ENCODE measurements at places on chromosomes 2 and 18. TPM values are rescaled to one million over a fixed set of nuclear protein-coding genes. Genes with fewer than 3 reads are reported as not detected.

- DNase-seq: no peak
Observed at GRCh38 chr2:55846426-55846825, 77.2 kb downstream of the EFEMP1 start.

- DNase-seq: no peak
Observed at GRCh38 chr2:172234716-172235691, 132.3 kb upstream of the DLX2 start.

ICA1L gene
- total RNA-seq: 0.20 TPM

- DNase-seq: no peak
Observed at GRCh38 chr2:6264198-6264597, 572.0 kb downstream of the SOX11 start.

DNA sequence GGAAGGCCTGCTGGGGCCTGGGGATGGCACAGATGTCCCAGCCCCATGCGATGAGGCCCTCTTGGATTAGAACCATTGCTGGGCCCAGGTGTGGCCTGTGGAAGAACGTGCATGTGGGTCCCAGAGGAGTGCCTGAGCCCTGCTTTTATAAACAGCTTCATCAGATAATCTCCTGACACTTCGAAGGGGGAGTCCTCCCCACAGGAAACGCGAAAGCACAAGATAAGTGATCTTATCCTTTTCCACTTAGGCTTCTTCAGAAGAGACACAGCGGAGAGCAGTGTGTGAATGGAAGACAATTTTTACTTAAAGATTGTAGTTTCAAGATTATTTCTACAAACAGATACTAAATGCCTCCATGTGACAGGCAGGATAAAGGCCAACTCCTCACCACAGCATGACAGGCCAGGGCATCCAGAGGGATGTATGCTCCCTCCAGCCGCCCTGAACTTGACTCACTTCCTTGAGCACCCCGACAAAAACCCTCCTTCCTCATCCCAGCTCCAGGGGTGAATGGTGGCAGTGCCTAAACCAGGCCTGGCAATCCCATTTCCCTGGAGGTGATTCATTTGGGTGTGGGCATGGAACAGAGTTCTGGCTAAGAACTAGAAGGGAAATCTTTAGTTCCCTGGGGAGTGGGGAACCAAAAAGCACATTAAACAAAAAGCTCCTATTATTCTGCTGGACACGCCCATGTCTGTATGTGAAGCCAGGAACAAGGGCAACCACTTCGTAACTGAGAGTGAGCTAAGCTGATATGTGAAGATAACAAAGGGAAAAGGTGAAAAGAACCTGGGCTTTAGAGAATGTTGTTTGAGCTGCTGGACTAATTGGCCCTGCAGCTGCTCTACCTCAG lies 56.2 kb upstream of the TMEM163 start:
- peak; percentile 70 for DNase-seq

SKOR2 gene
- not detected for total RNA-seq

DNA sequence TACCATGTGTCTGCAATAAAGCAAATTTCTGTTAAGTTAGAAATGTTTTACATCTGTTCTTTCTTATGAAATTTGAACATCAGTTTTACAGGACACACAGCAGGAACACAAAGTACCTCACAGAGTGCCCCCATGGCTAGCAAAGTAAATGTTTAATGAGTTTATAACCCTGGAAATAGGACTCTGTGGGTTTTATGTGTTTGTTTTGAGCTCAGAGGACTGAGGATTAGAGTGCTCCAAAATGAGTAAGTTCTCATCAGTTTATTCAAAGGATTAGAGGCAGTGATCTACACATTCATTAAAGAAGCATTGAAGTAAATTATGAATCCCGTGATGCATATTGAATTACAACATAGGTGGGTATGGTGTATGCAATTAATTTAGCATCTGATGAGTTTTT lies 281.8 kb downstream of the GULP1 start:
- DNase-seq: no peak

GKN2 gene
- not detected for total RNA-seq

GRCh38 chr2:177403838-177404237 lies 11.3 kb downstream of the AGPS start:
- no peak for DNase-seq

DNA sequence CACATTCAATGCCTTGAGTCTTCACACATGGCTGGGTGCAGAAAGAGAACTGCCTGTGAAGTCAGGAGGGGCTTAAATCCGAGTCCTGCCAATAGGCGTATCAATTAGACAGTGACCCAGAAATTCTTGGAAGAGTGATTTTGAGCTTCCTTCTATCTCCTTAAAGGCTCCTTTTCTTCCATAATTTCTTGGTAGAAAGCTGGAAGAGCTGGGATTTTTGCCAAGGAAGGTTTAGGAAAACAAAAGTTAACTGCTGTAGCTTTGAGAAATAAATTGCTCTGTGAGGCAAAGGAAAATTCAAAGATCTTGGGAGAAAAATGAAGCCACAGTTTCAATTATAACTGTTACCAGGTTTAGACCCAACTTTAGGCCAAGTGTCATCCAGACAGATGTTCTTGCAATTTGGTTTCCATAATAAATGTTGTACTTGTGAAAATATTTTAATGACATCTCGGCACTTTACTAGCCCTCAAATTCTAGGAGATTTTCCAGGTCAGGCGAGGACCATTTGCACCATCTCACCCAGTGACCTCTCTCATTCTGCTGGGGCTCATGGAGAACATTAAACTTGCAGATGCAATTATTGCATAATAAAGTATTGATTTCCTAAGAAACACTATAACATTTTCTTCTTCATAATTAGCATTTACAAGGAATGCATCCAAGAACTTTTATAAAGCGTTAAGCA lies 329.7 kb upstream of the MEIS1 start:
- DNase-seq: no peak

DNA sequence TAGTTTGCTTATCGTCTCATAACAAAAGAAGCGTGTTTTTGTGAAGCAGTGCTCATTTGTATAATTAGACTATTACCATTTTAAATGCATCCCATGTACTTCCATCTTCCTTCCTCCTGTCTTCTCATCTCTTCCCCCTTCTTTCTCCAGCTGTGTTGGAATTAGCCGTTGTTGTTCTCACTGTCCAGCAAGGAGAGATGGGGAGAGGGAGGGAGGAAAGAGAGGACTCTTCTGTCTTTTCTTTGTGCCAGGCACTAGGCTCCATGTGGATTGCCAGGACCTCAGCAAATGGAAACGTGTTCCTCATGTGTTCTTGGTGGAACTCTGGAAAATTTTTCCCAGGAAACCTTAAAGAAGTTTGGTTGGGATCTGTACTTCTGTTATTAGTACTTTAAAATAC lies 131.7 kb downstream of the PHLPP1 start:
- no peak for DNase-seq

COLEC11 gene
- total RNA-seq: 2.4 TPM

- no peak for DNase-seq
Observed at GRCh38 chr2:9250091-9250490, 43.5 kb downstream of the ASAP2 start.

GRCh38 chr18:30440351-30440750 lies 602.2 kb downstream of the DSC3 start:
- DNase-seq: no peak

DNA sequence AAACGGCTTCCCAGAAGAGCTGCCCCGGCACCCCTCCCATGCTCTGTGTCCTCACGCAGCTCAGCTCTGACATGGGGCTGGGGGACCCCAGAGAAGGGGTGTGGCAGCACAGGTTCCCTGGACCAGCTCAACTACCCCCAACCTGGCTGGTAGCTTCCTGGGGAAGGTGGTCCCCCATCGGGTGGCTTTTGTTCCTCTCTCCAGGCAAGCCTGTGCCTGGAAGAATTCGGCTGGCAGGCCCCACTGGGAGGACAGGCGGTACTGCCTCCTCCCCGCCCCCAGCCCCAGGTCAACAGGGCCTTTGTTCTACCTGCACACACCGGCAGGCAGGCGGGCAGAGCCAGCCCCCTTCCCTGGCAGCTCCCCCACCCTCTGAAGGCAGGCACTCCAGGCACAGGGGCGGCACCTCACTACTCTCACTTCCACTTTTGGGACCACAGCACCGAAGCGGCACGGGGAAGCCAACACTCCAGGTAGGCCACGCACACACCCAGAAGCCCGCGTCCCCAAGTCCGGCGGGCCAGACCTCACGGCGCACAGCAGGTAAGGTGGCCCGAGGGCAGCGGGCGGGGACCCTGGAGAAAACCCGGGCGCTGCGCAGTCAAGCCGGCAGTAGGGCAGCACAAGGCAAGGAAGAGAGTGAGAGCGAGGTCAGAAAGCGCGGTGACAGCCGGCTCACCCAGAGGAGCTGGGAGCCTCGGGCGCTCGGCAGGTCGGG lies 1.3 kb downstream of the HS6ST1 start:
- no peak for DNase-seq

PRR30 gene
- not detected for total RNA-seq

DNA sequence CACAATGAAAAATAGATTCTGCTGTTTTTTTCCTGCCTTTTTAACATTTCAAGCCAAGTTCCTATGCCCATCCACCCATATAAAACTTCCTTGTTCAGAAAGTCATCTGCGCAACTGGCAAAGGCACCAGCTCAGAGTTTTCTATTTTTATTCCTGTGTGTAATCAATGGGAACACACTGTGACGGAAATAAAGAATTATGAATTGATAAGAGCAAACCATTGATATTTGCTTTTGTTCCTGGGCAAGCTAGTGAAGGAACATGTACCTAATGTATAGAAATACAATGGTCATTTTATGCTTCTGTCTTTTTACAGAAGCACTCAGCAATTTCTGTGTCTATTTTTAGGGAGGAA lies 30.8 kb upstream of the AAK1 start:
- DNase-seq: no peak

DNA sequence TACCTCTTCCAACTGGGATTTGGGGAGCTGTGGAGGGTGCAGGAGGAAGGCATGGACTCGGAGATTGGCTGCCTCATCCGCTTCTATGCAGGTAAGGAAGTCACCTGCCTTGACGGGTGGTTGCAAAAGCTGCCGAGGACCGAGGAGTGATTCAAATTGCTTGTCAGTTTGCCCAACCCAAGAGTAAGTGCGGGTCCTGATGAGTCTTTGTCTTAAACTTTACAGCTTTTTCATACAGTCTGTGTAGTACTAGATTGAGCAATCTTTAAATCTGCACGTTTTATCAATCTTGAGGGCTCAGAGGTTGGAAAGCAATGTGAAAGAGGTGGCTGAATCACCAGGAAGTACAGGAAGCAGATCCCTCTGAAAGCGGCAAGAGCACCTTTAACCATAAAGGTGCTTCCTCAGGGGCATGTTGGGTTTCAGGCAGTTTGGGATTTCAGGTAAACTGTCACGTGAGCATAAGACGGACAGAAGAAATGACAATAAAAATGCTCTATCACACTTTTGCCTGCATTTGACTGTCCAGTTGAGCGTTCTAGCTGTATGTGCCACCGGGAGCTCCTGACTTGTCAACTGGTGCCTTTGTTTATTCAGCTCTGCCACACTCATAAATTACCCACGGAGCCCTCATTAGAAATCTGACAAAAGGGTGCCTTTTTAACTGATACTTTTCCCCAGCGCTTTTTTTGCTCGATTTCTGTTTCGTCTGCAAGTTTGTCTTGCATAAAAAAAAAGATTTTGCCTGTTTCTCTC lies 2.0 kb downstream of the PHLPP1 start:
- peak; percentile 37 for DNase-seq

DNA sequence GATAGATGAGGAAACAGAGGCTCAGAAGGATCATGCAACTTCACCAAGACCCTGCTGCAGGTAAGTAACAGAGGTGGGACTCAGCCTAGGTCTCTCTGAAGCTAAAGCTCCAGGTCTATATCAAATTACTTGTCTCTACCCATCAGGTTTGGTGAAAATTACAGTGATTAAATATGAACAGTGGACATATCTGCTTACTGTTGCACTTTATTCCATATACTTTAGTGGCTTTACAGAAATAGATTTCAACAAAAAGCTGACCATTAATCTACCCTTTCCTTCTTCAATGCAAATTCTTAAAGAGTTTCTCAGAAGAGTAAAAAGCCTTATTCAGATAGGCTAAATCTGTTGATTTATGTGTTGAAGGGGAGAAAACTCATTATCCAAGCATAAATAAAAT lies 42.8 kb upstream of the STK17B start:
- no peak for DNase-seq

- DNase-seq: no peak
Observed at GRCh38 chr2:128770143-128771085, 451.7 kb upstream of the HS6ST1 start.

- DNase-seq: no peak
Observed at GRCh38 chr2:230408244-230408842, 7.7 kb upstream of the SP100 start.

DNA sequence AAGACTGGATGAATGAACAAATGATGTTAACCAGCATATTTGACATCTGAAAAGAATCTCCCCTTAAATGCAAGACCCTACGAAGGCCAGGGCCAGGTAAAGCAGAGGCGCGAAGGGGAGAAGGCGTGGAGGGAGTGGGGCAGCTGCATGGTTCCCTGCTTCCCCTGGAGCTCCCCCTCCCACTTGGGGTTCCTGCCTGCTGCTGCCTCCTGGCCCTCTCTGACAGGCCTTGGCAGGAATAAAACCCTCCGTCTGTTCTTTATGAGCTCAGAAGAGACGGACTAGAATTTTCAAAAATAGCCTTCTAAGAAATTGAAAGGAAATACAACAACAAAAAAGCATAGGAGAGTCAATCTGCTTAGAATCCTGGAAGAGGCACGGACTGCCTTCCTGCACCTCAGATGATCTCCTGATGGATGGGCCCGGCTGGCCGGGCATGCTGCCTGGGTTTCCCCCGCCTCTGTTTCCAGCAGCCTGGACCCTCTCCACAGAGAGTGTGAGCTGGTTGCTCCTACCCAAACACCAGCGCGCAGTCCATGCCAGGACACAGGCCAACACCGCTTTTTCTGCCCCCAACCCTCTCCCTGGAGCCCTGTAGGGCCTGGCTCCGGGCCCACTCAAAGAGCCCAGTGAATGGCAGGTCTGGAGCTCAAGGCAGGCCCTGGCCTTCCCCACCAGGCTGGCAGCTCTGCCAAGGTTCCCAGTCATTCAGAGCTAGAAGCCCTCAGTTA lies 23.9 kb downstream of the CFAP65 start:
- DNase-seq: no peak

CGREF1 gene
- total RNA-seq: 0.37 TPM

PTPN18 gene
- 54.5 TPM for total RNA-seq

- DNase-seq: no peak
Observed at GRCh38 chr2:137799600-137799999, 164.7 kb upstream of the HNMT start.

DNA sequence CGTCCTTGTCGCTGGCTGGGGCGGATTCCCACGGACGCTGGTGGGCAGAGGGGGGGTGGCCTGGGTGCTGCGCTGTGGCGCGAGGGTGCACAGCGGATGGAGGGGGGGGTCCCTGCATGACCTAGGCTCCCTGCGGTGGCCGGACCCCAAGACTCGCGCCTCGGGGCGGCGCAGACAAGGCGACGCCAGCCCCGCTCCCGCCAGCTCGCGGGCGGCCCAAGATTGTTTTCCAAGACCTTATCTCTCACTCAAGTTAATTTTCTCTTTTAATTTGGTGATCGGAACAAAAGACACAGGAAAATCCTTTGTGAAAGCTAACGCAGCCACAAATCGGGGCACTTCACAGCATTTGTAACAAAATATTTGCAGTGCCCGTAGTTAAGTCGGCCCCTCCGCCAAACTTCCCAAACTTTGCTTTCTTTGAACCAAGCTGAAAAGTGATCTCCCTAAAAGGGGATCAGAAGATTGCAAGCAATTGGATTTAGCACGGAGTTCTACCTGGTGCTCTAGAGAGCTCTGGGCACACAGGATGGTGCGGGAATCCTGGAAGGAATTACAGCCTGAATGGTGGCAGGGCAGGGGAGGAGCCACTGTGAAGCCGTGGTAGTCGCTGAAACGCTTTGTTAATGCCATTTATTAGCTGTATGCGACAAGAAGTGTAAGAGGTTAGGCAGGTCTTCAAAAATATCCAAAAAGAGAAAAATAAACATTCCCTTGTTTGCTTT lies 4.8 kb upstream of the ID2 start:
- no peak for DNase-seq

REEP1 gene
- 0.25 TPM for total RNA-seq

NEU4 gene
- total RNA-seq: 0.92 TPM

GRCh38 chr2:147607379-147607778 lies 237.4 kb upstream of the ACVR2A start:
- no peak for DNase-seq
